ENCODE measurements at places on chromosomes 16 and 17. TPM values are rescaled to one million over a fixed set of nuclear protein-coding genes. Genes with fewer than 3 reads are reported as not detected.

GRCh38 chr17:8924595-8924994 lies 40.9 kb downstream of the PIK3R5 start:
- DNase-seq: no peak

DNA sequence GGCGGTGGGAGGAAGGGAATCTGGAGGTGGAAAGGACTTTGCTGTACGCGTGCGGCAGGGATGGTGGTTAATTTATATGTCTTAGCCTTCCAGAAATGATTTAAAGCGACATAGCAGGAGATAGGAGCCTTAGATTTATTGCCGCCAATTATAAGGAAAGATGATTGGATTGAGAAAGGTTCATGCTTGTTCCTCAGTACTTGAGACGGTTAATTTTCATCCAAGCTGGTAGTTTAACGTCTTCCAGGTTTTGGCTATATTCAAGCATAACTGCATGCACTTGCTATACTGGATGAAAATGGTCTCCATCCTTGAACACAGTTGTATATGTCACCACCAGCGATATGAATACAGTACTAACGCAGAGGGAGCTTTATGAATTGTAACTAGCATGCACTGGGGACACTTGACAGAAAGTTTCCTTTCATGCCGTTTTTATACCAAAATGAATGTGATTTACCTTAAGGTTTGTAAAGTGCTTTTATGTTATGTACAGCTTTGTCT lies 610 bp upstream of the PEX12 start:
- no peak for DNase-seq

GRCh38 chr16:4316108-4316863 lies 419 bp downstream of the GLIS2 start:
- DNase-seq: peak; percentile 16

DNA sequence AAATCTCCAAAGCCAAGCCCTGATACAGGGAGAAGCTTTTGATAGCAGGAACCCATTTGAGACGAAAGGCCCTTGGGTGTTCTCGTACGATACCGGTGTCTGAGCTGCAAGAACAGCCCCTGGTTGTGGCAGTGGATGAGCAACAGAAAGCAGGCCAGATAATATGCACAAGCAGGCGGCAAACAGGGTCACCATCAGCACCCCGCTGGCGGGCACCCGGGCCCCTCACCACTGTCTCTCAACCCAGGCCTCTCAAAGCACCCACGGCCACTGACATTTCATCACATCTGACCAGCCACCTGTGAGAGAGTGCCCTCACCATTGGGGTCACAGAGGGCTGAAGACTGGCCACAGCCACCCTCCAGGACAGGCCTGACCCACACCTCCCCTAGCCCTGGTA lies 230.4 kb downstream of the C16orf78 start:
- DNase-seq: no peak

DNA sequence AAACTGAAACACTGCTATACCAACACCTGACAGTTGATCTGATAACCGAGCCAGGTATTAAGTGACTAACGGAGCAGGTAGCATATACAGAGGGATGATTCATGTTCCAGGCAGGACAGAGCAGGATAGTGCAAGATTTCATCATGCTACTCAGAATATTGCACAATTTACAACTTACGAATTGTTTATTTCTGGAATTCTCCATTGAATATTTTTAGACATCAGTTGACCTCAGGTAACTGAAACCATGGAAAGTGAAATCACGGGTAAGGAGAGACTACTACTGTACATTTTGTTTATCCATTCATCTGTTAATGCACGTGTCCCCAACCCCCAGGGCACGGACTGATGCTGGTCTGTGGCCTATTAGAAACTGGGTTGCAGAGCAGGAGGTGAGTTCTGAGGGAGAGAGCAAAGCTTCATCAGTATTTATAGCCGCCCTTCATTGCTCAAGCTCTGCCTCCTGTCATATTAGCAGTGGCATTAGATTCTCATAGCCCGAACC lies 14.5 kb upstream of the PPM1E start:
- peak; percentile 93 for DNase-seq

- peak; percentile 16 for DNase-seq
These were observed 54.2 kb downstream of the SREBF1 start for GRCh38 chr17:17782523-17783115.

DNA sequence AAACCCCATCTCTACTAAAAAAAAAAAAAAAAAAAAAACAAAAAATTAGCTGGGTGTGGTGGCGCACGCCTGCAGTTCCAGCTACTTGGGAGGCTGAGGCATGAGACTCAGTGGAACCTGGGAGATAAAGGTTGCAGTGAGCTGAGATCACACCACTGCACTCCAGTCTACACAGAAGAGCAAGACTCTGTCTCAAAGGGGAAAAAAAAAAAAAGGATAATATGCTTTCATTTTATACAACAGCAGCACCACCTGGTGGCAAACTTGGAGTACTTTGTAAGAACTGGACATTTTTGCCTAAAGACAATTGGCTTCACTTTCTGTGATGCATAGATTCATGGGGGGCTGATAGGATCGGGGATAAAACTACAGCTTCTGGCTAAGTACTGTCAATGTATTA lies 8.5 kb downstream of the CHTF8 start:
- DNase-seq: peak; percentile 73

Gene GINS2
- 24.8 TPM for total RNA-seq

Gene CLUH
- total RNA-seq: 148 TPM

Gene GAS2L2
- not detected for total RNA-seq

Gene KRTAP4-5
- total RNA-seq: not detected

Data from PC-3 (cell line).